ENCODE measurements at places on chromosomes 1 and 21.

- peak overlapping the region; percentile 72 for H3K27ac ChIP-seq
- H3K4me1 ChIP-seq = peaks cover 30% of the 10 kb centered on the region
- peak; percentile 67 for DNase-seq
- no peaks in the 10 kb centered on the region for H3K27me3 ChIP-seq
- H3K36me3 ChIP-seq = peaks cover 85% of the 10 kb centered on the region
These were observed 19.2 kb upstream of the EVA1B start for GRCh38 chr1:36342426-36343185.

- peak; percentile 65 for DNase-seq
- H3K27me3 ChIP-seq = no peaks in the 10 kb centered on the region
- no peak overlapping the region for H3K27ac ChIP-seq
- H3K36me3 ChIP-seq = no peaks in the 10 kb centered on the region
These were observed 15.5 kb upstream of the GSTM4 start for GRCh38 chr1:109640285-109640865.

GRCh38 chr1:151827853-151828252 is 3.7 kb downstream of the RORC start:
- no peak for DNase-seq
- peaks cover 59% of the 10 kb centered on the region for H3K27me3 ChIP-seq
- no peak overlapping the region for H3K27ac ChIP-seq

GRCh38 chr1:23524716-23525401 is 6.2 kb downstream of the E2F2 start:
- peaks cover 4% of the 10 kb centered on the region for H3K36me3 ChIP-seq
- H3K27me3 ChIP-seq = peaks cover 1% of the 10 kb centered on the region
- no peak for DNase-seq
- no peak overlapping the region for H3K4me3 ChIP-seq
- H3K4me1 ChIP-seq = peaks cover 7% of the 10 kb centered on the region

DNA sequence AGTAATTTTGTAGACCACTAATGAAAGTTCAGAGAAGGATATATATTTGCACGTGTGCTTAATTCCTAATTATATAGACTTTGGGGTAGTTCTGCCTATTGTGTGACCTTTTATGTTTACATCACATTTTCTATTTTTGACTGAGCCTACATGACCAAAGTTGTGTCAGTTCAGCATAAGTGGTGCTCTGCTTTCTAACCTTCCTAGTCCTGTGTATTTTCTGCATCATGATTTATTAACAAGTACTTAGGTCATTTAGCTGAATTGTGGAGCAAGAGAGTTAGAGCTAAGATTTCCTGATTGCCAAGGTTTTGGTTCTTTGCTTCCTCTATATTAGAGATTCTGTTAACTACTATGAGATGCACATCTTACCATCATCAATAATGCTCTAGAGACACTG is 176.0 kb downstream of the C1orf21 start:
- peak; percentile 72 for DNase-seq
- H3K4me3 ChIP-seq = no peak overlapping the region
- no peaks in the 10 kb centered on the region for H3K36me3 ChIP-seq
- peaks cover 8% of the 10 kb centered on the region for H3K4me1 ChIP-seq
- H3K27me3 ChIP-seq = no peaks in the 10 kb centered on the region
- no peak overlapping the region for H3K27ac ChIP-seq

DNA sequence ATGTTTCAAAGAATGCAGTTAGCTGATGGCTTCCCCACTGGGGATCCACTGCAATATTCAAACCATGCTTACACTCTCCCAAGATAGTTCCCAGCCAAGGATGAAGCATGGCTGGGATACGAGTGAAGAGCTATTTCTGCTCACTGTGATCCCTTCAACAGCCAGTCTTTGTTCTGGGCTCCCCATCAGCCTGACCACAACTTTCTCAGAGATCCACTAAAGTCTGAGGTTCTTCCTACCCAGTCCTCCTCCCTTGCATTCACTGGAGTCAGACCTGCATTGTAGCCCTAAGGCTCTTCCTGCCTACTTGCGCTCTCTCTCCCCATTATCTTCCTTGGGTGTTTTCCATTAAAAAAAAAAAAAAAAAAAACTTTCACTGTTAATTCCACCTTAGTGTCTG is 101.4 kb downstream of the TTLL7 start:
- no peaks in the 10 kb centered on the region for H3K27me3 ChIP-seq
- H3K4me3 ChIP-seq = no peak overlapping the region
- no peak overlapping the region for H3K27ac ChIP-seq
- no peak for DNase-seq

DNA sequence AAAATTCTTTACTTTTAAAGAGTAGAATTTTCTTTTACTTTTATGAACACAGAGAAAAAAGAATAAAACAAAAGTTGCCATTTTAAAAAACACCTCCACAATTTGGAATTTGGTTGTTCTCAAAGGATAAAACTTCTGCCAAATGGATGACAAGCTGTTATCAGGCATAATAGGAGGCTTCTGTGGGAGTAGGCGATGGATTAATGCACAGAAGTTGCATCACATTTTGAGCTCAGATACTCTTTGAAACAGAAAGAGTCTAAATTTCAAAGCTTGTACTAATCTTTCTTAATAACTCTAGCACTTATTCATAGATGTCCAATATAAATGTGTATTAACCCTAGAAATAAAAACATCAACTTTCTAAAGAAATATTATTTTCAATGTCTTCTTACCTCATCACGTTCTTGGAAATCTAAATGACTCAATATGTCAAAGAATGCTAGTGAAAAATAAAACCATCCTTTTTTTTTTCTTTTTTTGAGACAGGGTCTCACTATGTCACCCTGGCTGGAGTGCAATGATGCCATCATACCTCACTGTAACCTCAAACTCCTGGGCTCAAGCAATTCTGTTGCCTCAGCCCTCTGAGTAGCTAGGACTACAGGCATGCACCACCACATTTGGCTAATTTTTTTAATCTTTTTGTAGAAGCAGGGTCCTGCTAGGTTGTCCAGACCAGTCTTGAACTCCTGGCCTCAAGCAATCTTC is 112.8 kb upstream of the USP25 start:
- no peaks in the 10 kb centered on the region for H3K27me3 ChIP-seq
- H3K4me1 ChIP-seq = no peaks in the 10 kb centered on the region
- H3K36me3 ChIP-seq = no peaks in the 10 kb centered on the region
- H3K4me3 ChIP-seq = no peak overlapping the region
- no peak overlapping the region for H3K27ac ChIP-seq

DNA sequence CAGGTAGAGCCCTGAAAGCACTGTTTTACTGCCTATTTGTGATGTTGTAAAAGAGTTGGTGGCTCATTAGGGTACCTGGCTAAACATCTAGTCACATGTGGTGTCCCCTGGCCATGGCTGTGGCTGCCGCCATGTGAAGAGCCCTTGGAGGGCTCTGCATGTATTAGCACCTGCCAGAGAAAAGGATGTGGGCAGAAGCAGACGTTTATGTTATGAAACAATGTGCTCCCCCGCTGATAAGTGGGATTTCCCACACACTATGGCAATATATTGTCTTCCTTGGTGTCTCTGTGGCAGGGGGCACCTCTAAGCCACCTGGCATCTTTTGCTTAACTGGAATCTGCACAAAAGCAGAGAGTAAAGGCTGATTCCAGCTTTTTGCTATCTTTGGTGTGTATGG is 9.6 kb downstream of the TENT5C start:
- no peak for DNase-seq
- H3K36me3 ChIP-seq = no peaks in the 10 kb centered on the region
- no peak overlapping the region for H3K4me3 ChIP-seq
- no peak overlapping the region for H3K27ac ChIP-seq

GRCh38 chr1:183887826-183888819 is 83.2 kb downstream of the RGL1 start:
- H3K4me1 ChIP-seq = peaks cover 2% of the 10 kb centered on the region
- no peak overlapping the region for H3K4me3 ChIP-seq
- no peaks in the 10 kb centered on the region for H3K36me3 ChIP-seq
- peak overlapping the region; percentile 39 for H3K27ac ChIP-seq

DNA sequence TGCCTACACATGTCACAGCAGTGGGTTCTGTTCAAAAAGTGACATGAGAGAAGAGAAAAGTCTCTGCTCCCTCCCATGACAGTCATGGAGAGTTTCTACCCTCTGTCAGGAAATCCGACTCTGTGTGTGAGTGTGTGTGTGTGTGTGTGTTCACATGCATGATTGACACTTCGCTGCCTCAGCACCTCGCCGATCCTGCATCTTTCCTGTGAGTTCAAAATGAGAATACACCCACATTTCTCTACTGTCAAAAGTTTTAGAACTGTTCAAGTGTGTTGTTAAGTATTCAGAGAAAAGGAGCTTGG is 46.2 kb upstream of the COX20 start:
- H3K4me3 ChIP-seq = no peak overlapping the region
- H3K4me1 ChIP-seq = peaks cover 1% of the 10 kb centered on the region
- H3K36me3 ChIP-seq = no peaks in the 10 kb centered on the region
- DNase-seq = no peak

- no peak overlapping the region for H3K4me3 ChIP-seq
- no peaks in the 10 kb centered on the region for H3K4me1 ChIP-seq
- H3K27me3 ChIP-seq = peaks cover 12% of the 10 kb centered on the region
These were observed 92.5 kb downstream of the SLC25A24 start for GRCh38 chr1:108107658-108108057.

DNA sequence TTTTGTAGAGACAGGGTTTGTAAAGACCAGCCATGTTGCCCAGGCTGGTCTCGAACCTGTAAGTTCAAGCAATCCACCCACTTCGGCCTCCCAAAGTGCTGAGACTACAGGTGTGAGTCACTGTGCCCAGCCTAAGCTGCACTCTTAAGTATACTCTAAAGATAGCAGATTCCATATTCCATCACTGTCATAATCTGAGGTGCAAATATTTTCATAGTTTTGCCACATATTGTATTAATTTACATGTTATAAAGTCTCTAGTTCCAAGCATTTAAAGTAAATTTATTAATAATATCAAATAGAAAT is 121.3 kb downstream of the HFM1 start:
- no peak overlapping the region for H3K4me3 ChIP-seq
- H3K27me3 ChIP-seq = no peaks in the 10 kb centered on the region
- H3K36me3 ChIP-seq = no peaks in the 10 kb centered on the region

DNA sequence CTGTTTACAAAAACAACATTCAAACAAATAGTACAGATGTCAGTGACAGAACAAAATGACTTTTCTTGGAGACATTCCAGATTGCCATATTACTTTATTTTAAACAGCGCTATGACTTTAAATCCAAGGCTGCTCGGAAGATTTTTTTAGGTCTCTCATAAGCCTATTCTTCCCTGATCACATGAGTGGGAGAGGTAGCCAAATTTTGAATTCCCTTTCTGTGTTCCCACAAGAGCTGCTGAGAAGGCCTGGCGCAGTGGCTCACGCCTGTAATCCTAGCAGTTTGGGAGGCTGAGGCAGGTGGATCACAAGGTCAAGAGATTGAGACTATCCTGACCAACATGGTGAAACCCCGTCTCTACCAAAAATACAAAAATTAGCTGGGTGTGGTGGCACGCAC is 53.7 kb downstream of the SLC35A3 start:
- no peaks in the 10 kb centered on the region for H3K36me3 ChIP-seq
- H3K27ac ChIP-seq = no peak overlapping the region
- no peaks in the 10 kb centered on the region for H3K27me3 ChIP-seq
- no peak overlapping the region for H3K4me3 ChIP-seq

DNA sequence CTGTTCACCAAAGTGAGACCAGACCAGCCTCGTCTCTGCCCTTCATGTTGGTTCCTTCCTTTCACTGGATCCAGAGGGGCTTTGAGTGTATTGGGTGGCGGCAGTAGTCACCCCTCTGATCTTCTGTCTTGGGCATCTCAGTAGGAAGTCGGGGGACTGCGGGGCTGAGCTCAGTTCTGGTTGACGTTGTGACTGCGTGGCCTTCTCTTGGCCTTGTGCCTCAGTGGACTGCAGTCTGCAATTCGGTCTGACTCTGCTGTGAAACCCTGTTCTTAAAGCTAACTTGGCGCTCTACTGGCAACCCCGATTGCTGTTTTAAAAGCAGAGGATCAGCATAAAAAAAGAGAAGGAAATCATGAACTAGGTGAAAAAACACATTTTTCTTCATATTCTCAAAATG is 56.7 kb downstream of the SLC37A1 start:
- DNase-seq = no peak
- H3K4me3 ChIP-seq = no peak overlapping the region
- H3K27me3 ChIP-seq = no peaks in the 10 kb centered on the region
- no peak overlapping the region for H3K27ac ChIP-seq

DNA sequence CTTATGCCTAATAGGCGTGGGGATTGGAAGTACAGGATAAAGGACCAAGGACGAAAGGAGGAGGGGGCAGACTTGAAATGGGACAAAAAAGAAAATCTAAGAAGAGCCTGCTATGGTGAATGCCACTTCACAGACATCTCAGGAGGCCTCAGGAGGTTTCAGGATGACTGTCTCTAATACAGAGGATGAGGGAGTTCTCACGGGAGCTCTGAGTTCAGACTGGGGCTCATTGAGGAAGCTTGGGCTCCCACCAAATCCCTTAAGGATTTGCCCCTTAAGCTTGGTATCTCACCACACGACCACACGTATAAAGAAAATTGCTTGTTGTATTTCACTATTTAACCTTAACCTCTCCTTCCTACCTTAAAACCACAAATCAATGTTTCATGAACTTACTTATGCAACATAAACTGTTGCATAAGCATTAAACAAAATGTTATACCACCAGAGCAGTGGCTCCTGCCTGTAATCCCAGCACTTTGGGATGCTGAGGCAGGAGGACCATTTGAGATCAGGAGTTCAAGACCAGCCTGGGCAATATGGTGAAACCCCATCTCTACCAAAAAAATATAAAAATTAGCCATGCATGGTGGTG is 12.4 kb downstream of the SLC30A1 start:
- no peaks in the 10 kb centered on the region for H3K36me3 ChIP-seq
- H3K4me1 ChIP-seq = no peaks in the 10 kb centered on the region
- peaks cover 8% of the 10 kb centered on the region for H3K27me3 ChIP-seq
- H3K4me3 ChIP-seq = no peak overlapping the region

DNA sequence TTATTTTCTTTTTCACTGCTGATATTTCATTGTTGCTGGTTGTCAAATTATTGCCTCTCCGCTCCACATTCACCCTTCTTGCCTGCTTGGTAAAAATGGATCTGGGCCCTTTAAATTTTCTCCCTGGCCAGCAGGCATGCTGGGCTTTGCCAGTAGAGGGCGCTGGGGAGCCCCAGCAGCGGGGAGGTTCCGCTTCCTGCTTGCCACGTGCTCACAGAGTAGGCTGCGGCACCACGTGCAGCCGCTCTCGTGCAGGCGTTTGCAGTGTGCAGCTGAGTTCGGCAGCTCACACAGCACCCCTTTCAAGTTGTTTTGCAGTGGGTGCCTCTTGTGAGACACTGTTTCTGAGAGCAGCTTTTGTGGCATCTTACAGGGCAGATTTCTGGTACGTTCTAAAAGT is at the start of gene ACTL8:
Gene ACTL8 (plus strand): TSS at position 214 of the 400 bp plus-strand sequence. CDS start 67,676 bp downstream, outside the sequence.
- DNase-seq = no peak
- H3K4me3 ChIP-seq = no peak within 1 kb of the TSS
- no peaks in the 10 kb centered on the region for H3K36me3 ChIP-seq
- no peak within 1 kb of the TSS for H3K27ac ChIP-seq
- H3K27me3 ChIP-seq = no peaks in the 10 kb centered on the region
